Effector memory CD8-positive, alpha-beta T cell (primary cell): ENCODE measurements at places on chromosomes 3 and 15.

- no peak overlapping the region for H3K27ac ChIP-seq
- H3K27me3 ChIP-seq = no peaks in the 10 kb centered on the region
- H3K4me3 ChIP-seq = no peak overlapping the region
- no peaks in the 10 kb centered on the region for H3K36me3 ChIP-seq
These were observed 77.1 kb downstream of the PDZRN3 start for GRCh38 chr3:73547427-73548248.

GRCh38 chr3:23829242-23829934 lies 23.6 kb downstream of the UBE2E1 start:
- H3K4me1 ChIP-seq = peaks cover 49% of the 10 kb centered on the region
- peaks cover 9% of the 10 kb centered on the region for H3K36me3 ChIP-seq
- H3K27me3 ChIP-seq = no peaks in the 10 kb centered on the region
- no peak for DNase-seq
- H3K27ac ChIP-seq = no peak overlapping the region

GRCh38 chr3:149963485-149963884 lies 7.2 kb downstream of the PFN2 start:
- no peaks in the 10 kb centered on the region for H3K4me1 ChIP-seq
- no peak overlapping the region for H3K4me3 ChIP-seq
- H3K27ac ChIP-seq = no peak overlapping the region
- H3K36me3 ChIP-seq = peaks cover 10% of the 10 kb centered on the region

DNA sequence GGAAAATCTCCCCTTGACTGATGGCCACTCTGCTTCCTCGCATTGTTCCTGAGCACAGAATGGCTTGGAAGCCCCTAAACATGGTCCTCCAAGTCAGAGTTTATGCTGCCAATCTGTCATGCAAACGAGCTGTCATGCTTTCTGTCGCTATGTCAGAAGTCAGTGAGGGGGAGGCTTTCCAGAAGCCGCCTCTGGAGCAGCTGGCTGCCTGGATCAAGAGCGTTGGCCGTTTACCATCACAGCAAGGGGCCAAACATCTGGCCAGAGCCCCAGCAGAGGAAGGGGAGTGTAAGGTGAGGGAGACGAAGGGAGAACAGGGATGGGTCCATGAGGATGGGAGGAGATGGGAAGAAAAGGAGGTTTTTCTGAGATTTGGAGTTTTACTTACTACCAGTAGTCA lies 372.6 kb upstream of the NR2F2 start:
- no peak overlapping the region for H3K27ac ChIP-seq
- DNase-seq = no peak
- no peak overlapping the region for H3K4me3 ChIP-seq
- no peaks in the 10 kb centered on the region for H3K27me3 ChIP-seq
- no peaks in the 10 kb centered on the region for H3K4me1 ChIP-seq
- H3K36me3 ChIP-seq = peaks cover 3% of the 10 kb centered on the region
